Uterus (tissue), 4 donors: ENCODE measurements at places on chromosomes 12 and 14. TPM values are rescaled to one million over a fixed set of nuclear protein-coding genes. Genes with fewer than 3 reads are reported as not detected.

The TAS2R43 gene
- 0.29 TPM for total RNA-seq

The SYT10 gene
- not detected for total RNA-seq

The SYNE3 gene
- 8.8 TPM for total RNA-seq

The STAC3 gene
- not detected for total RNA-seq

The FAM181A gene
- total RNA-seq: not detected
